ENCODE measurements at places on chromosomes 1 and 21. TPM values are rescaled to one million over a fixed set of nuclear protein-coding genes. Genes with fewer than 3 reads are reported as not detected.

The TACSTD2 gene
- 382 TPM for polyA plus RNA-seq

The TNFAIP8L2 gene
- not detected for polyA plus RNA-seq

The OR10Z1 gene
- not detected for polyA plus RNA-seq

The CYYR1 gene
- polyA plus RNA-seq, result 1.5 TPM

The COL24A1 gene
- polyA plus RNA-seq, result 0.01 TPM

The TMEM269 gene
- not detected for polyA plus RNA-seq

The PGLYRP4 gene
- polyA plus RNA-seq, result 3.8 TPM

The HHIPL2 gene
- 0.16 TPM for polyA plus RNA-seq

The AGT gene
- not detected for polyA plus RNA-seq

The RIPPLY3 gene
- polyA plus RNA-seq, result 0.05 TPM

The ADORA3 gene
- polyA plus RNA-seq, result not detected

The CLCA1 gene
- 0.05 TPM for polyA plus RNA-seq

The RBM11 gene
- 0.37 TPM for polyA plus RNA-seq

The UBE4B gene
- 8.7 TPM for polyA plus RNA-seq

The C8B gene
- 0.04 TPM for polyA plus RNA-seq

The SYCP1 gene
- not detected for polyA plus RNA-seq

The PPM1J gene
- 7.7 TPM for polyA plus RNA-seq

The UBE2U gene
- not detected for polyA plus RNA-seq

The COL8A2 gene
- 0.23 TPM for polyA plus RNA-seq

The USP48 gene
- polyA plus RNA-seq, result 21.6 TPM

The XKR8 gene
- polyA plus RNA-seq, result 3.2 TPM

The RGS7 gene
- polyA plus RNA-seq, result not detected

The CAMK1G gene
- not detected for polyA plus RNA-seq

The RGS13 gene
- not detected for polyA plus RNA-seq

The RGS18 gene
- polyA plus RNA-seq, result 0.67 TPM
